ENCODE measurements at places on chromosomes 13 and 19.

GRCh38 chr13:77492982-77493381 lies 42.5 kb upstream of the SCEL start:
- DNase-seq: no peak

- DNase-seq: no peak
Observed at GRCh38 chr13:114109641-114110041, 22.8 kb downstream of the RASA3 start.

DNA sequence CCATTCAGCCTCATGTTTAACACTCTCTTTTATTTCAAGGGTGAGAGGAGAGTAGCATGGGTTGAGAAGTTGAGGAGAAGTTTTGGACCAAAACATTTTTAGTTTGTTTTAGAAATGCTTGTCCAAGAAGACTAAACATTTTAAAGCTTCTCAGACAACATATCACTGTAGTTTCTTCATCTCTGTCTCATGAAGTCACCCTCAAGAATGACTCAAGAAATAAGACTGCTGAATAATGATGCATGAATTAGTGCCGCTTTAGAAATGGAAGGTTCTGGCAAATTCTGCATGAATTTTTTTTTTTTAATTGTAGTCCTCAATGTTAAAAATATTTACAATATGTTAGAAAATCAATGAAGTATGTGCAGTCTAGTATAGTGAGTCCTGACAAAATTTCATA lies 422.7 kb upstream of the ARGLU1 start:
- DNase-seq: no peak

DNA sequence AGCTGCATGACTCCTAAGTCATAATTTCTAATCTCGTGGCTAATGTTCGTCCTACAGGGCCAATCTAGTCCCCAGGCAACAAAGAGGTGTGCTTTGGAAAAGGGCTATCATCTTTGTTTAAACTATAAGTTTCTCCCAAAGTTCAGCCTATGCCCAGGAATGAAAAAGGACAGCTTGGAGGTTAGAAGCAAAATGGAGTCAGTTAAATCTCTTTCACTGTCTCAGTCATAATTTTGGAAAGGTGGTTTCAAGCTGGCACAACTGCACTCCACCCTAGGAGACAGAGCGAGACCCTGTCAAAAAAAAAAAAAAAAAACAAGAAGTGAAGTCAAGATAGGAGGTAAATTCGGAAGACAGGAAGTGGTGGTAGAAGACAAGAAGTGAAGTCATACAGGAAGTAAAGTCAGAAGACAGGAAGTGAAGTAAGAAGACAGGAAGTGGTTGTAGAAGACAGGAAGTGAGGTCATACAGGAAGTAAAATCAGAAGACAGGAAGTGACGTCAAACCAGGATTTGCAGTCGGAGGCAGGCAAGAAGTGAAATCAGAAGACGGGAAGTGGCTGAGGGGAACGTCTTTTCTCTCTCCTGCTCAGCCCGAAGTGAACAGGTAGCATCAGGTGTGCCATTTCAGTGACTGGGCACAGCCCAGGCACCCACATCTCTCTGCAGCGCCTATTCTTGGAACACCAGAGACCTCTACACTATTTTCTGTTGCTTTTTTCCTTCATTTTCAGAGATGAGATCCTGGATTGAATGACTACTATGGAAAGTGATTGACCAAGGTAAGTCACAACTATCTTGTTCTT lies 32.2 kb downstream of the GP6 start:
- DNase-seq: peak; percentile 9

DNA sequence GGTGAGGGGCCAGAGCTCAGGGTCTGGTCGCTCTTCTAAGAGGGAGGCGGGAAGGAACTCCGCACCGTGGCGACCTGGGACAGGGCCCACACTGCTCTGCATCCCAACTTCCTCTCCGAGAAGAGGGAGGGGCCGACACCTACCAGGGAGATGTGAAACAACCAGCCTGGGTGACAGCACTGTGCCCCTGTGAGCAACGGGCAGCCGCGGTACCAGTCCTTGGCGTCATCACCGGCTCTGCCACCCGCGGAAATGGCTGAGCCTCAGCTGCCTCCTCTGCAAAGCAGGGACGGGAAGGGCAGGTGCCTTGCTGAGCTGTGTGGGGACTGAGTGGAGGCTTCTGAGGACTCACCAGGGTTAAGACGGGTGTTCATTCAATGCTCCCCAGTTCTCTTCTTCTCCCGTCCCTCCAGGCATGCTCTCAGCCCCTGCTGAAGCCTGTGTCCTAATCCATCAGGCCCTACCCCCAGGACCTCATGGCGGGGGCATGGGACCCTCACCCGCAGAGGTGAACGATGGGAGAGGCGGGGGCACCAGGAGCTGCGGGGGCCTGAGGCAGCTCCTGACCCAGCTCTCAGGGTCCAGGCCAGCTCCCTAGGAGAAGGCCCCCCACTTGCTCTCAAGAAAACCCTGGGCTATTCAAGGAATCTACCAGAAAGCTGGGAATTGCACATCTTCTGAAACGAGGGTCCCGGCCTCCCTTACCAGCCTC lies 9.3 kb downstream of the ZNF787 start:
- DNase-seq: peak; percentile 26

DNA sequence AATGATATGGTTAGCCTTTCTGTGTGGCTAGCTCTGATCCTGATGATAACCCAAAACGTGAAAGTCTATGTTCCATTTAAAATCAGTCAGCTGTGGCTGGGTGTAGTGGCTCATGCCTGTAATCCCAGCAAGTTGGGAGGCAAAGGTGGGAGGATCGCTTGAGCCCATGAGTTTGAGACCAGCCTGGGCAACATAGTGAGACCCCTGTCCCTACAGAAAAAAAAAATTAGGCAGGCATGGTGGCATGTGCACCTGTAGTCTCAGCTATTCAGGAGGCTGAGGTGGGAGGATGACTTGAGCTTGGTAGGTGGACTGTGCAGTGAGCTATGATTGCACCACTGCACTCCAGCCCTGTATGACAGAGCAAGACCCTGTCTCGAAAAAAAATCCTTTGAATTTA lies 1.1 kb upstream of the EID2B start:
- DNase-seq: no peak

DNA sequence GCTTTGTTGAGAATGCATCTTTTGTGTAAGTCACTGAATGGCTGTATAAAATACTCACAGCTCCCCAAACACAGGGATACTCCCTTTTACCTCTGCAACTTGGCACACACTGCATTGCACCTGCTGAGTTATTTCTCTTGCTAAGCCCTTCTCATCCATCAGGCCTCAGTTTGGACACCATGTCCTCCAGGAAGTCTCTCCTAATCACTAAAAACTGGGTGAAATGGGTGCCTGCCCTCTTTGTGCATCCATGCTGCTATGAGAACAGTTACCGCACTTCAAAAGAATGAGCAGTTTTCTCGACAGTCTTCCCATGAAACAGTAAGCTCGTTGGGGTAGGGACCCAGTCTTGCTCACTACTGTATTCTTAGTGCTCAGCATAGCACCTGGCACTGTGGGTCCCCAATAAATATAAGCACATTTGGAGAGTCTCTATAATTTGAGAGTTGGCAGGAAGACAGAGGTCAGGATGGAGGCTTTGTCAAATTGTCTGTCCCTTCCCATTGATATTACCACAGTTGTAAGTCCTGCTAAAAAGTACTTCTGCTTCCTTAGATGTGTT lies 4.6 kb upstream of the SLC25A30 start:
- no peak for DNase-seq

GRCh38 chr13:113053376-113053775 lies 52.2 kb upstream of the F7 start:
- DNase-seq: no peak

DNA sequence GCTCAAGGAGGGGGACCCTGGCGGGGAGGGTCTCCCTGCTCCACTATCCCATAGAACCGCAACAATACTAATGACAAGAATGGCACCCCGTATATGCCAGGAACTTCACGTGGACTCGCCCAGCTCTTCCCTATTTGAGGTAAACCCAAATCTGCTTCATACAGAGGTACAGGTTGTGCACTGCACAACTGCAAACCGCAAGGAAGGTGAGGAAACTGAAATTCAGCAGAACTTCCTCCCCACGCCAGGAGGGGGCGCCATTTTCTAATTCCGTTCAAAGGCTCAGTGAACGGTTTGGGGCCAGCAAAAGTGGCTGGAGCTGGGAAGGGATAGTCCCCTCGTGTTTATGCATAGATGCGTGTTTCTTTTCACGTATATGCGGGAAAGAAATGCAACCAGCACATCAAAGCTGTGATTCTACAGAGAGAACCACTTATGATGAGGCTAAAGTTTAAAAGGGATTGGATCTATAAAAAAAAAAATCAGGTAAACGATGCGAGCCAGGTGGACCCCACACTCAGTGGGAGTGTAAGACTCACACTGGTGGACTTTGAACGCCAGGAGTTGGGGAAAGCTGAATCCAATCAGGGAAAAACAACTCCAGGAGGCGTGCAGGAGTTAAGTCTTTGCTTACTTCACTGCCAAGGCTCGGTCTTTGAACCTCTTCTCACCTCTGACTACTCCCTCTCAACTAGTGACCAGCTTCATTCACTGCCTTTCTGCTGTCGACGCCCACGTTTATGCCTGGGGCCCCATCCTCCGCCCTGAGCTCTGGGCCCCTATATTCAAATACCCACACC lies 20.3 kb downstream of the C19orf81 start:
- DNase-seq: peak; percentile 26

DNA sequence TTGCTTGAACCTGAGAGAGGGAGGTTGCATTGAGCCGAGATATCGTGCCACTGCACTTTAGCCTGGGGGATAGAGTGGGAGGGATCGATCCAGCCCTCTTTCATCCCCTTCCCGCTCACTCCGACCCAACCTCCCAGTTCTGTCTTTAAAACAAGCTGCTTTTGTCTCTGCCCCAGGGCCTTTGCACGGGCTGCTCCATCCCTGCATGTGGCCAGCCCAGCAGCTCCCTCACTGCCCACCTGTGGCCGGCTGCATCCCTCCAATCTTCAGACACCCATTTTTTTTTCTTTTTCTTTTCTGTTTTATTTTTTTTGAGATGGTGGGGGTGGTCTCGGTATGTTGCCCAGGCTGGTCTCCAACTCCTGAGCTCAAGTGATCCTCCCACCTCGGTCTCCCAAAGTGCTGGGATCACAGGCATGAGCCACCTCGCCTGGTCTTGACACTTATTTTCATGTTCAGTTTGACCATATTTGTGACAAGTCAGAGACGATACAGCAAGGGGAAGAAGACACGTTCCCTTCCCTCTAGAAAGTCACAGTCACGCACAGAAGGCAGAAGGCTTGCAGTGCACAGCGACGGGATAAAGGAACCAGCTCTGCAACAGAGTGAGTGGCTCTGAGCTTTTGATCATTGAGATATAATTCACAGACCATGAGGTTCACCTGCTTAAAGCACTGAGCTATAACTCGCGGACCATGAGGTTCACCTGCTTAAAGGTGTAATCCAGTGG lies 31.8 kb downstream of the EFNA2 start:
- DNase-seq: no peak

DNA sequence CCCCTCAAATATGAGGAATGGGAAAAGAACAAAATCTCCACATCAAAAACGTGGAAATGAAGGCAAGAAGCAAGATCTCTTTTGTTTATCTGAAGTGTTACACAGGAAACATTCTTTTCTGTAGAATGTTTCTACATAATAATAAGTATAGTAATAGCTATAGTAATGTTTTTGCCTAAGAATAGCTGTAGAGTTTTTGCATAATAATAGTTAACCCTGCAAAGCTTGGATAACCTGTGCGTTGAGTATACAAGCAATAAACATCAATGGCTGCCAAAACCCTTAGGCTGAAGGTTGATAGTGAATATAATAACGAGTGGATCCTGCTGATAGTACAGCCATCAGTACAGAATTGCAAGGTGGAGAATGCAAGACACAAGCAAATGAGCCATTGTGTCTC lies 11.1 kb upstream of the LILRA5 start:
- DNase-seq: no peak

GRCh38 chr19:41621654-41622053 lies 5.2 kb downstream of the CEACAM4 start:
- no peak for DNase-seq

DNA sequence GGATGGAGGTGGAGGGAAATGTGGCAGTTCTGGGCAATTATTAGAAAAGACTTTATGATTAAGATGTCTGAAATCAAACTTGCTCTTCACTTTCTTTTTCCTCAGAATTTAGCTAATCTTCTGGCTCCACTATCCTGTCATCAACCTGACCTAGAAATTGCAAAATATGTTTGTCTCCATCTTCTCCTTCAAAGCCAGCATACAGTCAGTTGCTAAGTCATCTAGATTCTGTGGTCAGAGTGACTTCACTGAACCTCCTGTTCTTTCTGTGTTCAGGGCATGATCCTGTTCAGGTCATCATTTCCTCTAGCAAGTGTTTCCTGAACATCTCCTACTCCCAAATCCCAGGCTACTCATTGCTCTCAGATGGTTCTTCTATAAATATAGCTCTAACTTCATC lies 10.8 kb upstream of the CCNA1 start:
- no peak for DNase-seq

DNA sequence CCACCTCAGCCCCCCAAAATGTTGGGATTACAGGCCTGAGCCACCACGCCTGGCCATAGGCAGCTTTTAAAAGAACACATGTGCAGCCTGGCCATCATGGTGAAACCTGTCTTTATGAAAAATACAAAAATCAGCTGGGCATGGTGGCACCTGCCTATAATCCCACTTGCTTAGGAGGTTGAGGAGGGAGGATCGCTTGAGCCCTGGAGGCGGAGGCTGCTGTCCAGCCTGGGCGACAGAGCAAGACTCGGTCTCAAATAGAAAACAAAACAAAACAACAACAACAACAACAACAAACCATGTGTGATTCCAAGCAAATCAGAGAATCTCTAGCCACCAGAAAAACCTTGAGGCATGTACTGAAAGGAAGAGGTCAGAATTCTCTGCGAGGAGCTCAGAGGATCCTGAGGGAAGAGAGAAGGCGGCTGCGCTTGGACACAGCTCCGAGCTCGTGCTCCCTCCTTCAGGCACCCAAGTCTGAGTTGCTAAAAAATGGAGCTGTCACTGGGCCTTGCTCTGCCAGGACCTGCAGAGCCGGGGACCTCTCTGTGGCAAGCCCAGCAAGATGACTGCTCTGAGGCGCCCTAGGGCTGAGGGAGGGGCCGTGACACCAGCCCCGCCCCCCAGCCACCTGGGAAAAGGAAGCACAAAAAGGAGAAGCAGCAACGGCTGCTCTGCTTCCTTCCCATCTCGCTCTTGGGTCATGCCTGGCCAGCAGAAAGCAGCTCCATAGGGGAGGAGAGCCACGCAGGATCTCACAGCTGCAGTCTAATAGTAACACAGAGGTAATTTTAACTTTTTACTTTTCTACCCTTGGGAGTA lies at the start of gene ARL11:
TSS of gene ARL11 (plus strand) at position 677 of the 822 bp plus-strand sequence. CDS start 1,941 bp downstream, outside the sequence.
- DNase-seq: peak; percentile 53

Data from stimulated activated CD8-positive, alpha-beta memory T cell treated with anti-CD3 and anti-CD28 coated beads, Interleukin-4, amount 100 ng/mL, for 24 hours (primary cell).